ENCODE measurements at places on chromosomes 1 and 21.

DNA sequence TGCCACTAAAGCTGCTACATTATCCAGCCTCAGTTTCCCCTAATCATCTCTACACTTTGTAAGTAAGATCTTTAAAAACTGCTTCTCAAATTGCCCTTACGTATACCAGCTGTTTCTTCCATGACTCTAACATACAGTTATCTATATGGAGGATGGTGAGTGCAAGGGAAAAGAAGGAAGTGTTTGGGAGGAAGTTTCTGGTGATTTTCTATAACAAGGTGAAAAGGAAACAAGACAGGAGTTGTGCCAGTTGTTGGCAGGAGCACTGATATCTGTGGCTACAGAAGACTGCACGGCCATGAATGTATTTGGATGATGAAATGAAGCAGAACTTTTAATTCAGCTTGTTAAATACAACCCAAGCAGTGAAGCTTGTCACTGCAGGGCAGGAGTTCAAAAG, 32.3 kb upstream of the NHLH2 start:
- no peak for DNase-seq

DNA sequence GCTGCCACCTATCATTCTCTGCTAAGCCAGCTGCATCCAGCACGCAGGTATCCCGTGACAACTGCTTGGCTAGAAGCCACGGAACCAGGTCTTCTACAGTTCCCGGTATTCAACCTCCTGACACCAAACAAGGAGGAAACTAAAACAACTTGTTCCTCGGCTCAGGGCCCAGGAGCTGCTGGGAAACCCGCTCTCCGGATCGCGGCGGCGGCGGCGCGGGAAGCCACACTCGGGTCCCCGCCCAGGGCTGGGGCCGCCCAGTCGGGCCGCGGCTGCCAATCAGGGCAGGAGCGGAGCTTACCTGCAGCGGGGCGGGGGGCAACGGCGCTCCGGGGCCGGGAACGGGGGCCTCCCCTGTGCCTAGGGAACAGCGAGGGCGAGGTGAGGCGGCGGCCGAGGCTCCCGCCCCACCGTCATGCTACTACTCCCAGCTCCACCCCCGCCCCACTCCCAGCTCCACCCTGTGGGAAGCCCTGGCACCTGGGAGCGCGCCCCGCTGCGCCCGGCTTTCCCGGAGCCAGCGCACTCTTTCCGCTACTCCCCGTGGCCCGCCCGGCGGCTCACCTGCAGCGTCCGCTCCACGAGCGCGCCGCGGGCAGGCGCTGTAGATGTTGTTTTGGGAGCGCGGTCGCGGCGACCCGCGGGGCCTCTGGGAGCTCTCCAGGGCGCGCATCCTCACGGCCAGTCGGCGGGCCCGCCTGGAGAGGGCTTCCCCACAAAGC, 12.1 kb downstream of the IL24 start:
- DNase-seq, result no peak

- no peak for DNase-seq
These were observed 1369.1 kb upstream of the ADGRL4 start for GRCh38 chr1:80375662-80376061.

GRCh38 chr1:216722821-216723220, 408 bp downstream of the ESRRG start:
- no peak for DNase-seq

GRCh38 chr1:37448691-37449417, 25.5 kb upstream of the ZC3H12A start:
- no peak for DNase-seq

DNA sequence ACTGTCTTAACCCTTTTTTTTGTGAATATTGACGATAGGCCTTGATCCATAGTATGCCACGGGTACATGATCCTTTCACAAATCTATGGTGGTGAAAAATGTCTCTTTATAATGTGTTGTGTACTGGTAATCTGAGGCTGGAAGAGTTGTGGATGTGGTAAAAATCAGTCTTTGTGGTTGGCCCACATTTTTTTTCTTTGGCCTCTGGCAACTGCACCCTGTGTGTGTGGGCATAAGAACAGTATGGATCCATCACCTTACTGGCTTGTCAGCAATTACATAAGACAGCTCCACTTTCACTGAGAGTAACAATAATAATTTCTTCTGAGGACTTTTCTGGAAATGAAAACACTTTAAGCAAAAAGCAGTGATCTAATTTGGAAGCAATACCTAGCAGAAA, 101.6 kb downstream of the GABPA start:
- DNase-seq, result no peak

DNA sequence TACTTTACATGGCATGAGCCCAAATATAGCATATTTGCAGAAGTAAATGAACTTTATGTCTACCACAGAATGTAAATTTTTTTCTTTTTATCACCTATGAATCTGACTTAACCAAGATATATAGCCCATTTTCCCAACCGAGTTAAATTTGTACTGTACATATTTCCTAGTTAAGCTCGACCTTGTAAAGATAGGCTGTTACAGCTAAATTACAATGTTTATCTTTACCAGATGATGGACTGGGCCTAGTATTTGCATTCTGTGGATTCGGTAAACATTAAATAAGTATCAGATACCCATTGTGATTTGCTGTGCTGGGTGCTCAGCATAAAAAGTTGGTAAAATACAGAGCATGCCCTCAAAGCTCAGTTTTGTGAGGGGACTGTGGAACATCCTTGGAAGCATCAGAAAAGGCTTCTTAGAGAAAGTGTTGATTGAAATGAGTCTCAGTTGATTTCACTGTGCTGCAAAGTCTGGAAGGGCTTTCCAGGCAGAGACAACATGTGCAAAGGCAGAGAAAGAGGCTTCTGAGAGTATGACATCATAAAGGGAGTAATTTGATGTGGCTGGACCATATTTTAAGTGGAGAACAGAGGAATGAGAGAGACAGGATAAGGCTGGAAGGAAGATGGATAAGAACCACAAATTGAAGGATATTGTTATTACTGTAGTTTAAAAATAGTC, 27.4 kb downstream of the MORC3 start:
- DNase-seq, result no peak

- DNase-seq, result no peak
These were observed 32.7 kb upstream of the ZBTB40 start for GRCh38 chr1:22418933-22419382.

DNA sequence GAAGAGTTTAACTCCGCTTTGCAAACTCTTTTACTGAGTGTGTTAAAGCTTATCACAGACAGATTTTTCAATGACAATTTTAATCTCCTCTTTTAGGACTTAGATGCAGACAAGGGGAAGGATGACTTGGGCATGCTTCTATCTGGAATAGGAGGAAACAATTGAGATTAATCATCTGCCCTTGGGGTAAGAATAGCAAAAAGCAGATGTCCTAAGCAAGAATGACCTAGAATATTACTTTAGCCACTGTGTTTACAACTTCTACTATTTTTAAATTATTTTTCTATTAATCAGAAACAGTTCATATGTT, 569.0 kb upstream of the ADGRL2 start:
- no peak for DNase-seq
